Frontal cortex (tissue), 4 donors: ENCODE measurements at places on chromosomes 6 and 20. TPM values are rescaled to one million over a fixed set of nuclear protein-coding genes. Genes with fewer than 3 reads are reported as not detected.

Gene GNAS-AS1
- 1.2 TPM for total RNA-seq

Gene F13A1
- total RNA-seq: 13.5 TPM

Gene CRIP3
- total RNA-seq: 4.5 TPM

Gene OR2J3
- not detected for total RNA-seq

Gene RIPPLY2
- 21.6 TPM for total RNA-seq

Gene SLPI
- 0.41 TPM for total RNA-seq

Gene MRPS26
- total RNA-seq: 36.3 TPM

Gene ACTL10
- total RNA-seq: 0.82 TPM

Gene SLC17A9
- total RNA-seq: under 0.01 TPM

Gene PNPLA1
- total RNA-seq: not detected

Gene RBBP8NL
- total RNA-seq: not detected

Gene CCDC170
- 0.41 TPM for total RNA-seq

Gene NKAPL
- total RNA-seq: 3.7 TPM

Gene C6orf15
- total RNA-seq: not detected
